ENCODE measurements at places on chromosomes 5 and 9.
A peak's percentile ranks its signal among the peaks of the same experiment; 100 is the strongest.

GRCh38 chr9:115649991-115650472 is 503.6 kb upstream of the PAPPA start:
- no peak for DNase-seq

- DNase-seq: no peak
Measured at GRCh38 chr5:126137891-126138280, 285.3 kb upstream of the GRAMD2B start.

- no peak for DNase-seq
Measured at GRCh38 chr5:58887721-58888409, 305.0 kb downstream of the RAB3C start.

DNA sequence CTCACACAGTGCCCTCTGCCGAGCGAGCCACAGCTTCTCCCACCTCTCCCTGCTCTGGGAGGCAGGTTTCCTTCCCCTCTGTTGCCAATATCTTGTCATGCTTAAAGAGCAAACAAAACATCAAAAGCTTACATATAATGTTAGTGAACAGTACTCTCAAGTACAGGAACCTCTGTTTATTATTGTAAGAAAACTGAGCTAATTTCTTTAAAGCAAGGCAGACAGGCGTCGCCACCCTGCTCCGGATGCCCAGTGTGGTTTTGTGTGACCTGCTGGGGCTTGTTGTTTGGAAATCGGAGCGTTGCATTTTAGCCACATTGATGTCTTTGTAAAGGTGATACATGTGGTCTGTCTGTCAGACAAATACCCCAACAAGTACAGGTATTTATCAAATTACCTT is 401.4 kb upstream of the IRX1 start:
- no peak for DNase-seq

GRCh38 chr5:122718611-122719010 is 56.3 kb upstream of the SNX2 start:
- DNase-seq: no peak

GRCh38 chr9:85483208-85483607 is 258.5 kb downstream of the AGTPBP1 start:
- DNase-seq: no peak

- DNase-seq: no peak
Measured at GRCh38 chr9:82593501-82593900, 469.4 kb downstream of the RASEF start.

GRCh38 chr5:140926443-140927227 is 536 bp downstream of the PCDHAC1 start:
- DNase-seq: no peak

GRCh38 chr5:134576386-134577021 is 51.0 kb downstream of the JADE2 start:
- DNase-seq: no peak

DNA sequence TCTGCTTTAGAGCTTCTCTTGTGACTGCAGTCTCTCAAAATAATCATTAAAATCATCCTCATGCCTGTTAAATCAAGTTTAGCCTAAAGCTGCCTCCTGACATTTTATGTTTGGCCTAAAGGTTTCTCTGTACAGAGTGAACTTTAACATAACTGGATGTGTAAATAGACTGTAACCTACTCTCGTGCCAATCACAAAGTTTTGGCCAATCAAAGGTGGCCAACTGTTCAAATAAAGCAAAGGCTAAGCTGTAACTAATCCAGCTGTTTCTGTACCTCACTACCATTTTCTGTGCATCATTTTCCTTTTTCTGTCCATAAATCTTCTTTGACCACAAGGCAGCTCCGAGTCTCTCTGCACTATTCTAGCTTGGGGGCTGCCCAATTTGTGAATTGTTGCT is 86.2 kb downstream of the GCNT1 start:
- no peak for DNase-seq

GRCh38 chr5:56588636-56589480 is 226.5 kb upstream of the MAP3K1 start:
- peak; percentile 41 for DNase-seq

GRCh38 chr5:14149672-14150274 is 6.6 kb downstream of the TRIO start:
- no peak for DNase-seq

DNA sequence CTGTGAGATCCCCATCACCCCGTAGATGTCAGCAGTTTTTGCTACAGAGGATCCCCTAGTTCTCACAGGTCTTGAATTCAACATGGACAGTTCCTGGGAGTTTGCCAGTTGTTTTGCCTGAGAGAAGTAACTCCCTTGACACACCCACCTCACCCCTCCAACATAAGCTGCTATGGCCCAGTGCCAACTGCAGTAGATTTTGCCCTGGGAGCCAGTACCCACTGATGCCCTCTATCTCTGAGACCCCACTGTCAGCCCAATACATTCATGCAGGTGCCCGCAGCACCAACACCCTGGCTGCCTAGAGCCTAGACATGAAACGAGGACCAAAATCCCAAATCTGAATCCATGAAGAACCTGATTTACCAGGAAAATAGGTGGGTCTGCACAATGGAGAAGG is 583.9 kb upstream of the CTNND2 start:
- DNase-seq: no peak

DNA sequence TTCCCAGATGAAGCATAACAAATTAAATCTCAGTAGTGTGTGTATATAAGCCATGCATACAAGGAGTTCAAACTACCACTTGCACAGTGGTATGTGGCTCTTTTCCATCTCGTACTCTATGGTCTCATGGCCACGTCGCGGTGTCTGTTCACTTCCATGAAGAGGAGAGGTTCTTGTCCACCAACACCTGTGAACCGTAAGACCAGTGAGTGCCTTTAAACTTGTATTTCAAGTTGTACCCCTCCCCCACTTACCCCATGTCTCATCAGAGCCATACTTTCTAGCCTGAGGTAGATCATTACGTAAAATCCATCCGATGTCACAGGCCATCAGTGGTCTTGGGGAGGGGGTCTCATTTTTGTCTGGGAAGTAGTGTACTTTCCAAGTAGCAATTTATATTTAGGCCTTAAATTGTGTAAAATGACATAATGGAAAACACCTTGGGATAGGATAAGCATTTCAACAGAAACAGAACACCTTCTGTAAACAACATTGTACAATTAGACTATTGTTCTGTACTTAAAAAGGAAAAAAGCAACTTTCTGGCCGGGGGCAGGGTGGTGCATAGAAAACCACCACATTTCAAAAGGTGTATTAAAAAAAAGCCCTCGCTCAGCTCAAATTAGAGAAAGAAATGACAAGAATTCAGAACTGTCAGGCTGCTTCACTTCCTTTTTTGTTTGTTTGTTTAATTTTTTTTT is 163.0 kb downstream of the SMARCA2 start:
- DNase-seq: no peak

GRCh38 chr5:10455277-10455670 is 13.6 kb downstream of the ROPN1L start:
- no peak for DNase-seq

GRCh38 chr9:69264526-69264925 is 60.5 kb upstream of the ENTREP1 start:
- DNase-seq: no peak

- no peak for DNase-seq
Measured at GRCh38 chr9:126611193-126611591, 2.5 kb upstream of the LMX1B start.

GRCh38 chr9:107273634-107274033 is 9.4 kb upstream of the RAD23B start:
- no peak for DNase-seq

DNA sequence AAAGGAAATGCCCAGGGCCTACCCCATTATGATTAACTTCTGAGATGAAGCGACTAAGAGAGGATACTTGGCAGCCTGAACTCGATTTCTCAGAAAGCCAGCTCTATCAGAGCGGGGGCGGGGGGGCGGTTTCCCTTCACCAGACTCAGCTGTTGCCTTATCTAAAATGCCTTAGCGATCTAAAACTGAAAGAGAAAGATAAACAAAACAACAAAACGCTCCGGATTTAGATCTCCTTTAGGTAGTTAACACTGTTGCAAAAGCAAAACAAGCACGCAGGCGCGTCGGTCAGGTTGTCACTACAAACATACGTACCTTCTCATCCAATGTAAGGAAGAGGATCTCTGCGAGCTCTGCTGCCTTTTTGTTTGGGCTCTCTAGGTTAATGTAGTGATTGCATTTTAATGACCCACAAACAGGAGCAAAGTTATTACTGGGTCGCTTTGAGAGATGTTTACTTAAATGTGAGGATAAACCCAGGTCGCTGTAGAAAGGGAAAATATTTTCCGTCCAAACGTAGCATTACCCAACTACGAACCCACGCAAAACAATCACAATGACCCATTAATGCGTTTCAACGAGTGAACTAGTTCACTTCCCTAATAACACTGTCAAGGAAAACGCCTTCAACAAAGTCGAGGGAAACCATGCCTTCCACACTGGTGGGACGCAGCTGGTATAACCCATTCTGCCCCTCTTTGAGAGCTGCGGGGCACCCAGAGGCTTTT is 982 bp downstream of the EPB41L4A start:
- DNase-seq: no peak

GRCh38 chr9:127123064-127123890 is 842 bp upstream of the ANGPTL2 start:
- no peak for DNase-seq

GRCh38 chr5:87503004-87503403 is 90.3 kb upstream of the CCNH start:
- no peak for DNase-seq

DNA sequence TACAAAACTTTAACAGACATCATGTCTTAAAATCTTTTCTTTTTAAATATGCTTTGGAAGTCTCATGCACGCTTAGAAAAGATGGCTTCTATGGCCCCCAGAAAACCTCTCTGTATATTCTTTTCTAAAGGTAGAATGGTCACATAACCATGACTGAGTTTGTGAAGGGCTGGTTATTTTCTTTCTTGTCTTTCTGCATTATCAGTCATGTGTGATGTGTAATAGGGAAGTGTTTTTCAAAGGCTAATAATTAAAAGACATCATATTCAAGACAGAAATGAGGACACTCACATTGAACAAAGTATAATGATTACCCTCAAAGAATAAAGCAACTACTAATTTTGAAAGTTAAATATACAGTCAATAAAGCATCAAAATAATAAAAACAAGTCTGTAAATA is 253.4 kb downstream of the TRPM3 start:
- no peak for DNase-seq

DNA sequence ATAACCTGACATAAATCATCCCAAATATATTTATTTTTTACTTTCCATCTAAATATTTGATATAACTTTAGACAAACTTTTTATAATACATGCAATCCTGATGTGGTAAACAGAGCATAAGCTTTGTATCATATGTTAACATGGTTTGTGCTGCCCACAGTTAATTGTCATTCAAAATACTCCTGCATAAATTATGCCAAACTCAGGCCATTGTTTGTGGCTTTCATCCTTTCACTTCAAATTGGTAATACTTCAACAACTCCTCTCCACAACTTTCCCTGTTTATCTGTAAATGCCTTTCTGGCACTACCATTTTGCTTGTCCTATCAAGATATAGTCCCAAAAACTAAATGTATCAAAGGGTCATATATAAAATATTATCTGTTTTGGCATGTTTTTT is 586.7 kb downstream of the HINT1 start:
- no peak for DNase-seq

DNA sequence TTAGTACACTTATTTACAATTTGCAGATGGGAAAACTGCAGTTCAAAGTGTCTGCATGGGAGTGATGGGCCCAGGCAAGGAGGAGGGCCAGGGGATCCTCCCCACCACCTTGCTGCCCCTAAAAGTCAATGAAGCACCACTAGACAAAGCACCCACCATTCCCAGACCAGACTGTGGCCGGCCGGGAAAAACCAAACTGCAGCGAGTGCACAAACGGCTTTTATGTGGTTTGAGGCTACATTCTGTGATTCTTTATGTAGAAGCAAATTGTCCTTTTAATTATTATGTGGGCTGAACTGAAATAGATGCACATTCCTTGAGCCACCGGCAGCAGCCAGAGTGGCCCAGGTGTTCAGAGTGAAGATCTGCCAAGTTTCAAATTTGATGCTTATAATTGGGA is 585.3 kb upstream of the KLF4 start:
- DNase-seq: no peak

- DNase-seq: no peak
Measured at GRCh38 chr5:83277154-83277553, 194.4 kb upstream of the VCAN start.

DNA sequence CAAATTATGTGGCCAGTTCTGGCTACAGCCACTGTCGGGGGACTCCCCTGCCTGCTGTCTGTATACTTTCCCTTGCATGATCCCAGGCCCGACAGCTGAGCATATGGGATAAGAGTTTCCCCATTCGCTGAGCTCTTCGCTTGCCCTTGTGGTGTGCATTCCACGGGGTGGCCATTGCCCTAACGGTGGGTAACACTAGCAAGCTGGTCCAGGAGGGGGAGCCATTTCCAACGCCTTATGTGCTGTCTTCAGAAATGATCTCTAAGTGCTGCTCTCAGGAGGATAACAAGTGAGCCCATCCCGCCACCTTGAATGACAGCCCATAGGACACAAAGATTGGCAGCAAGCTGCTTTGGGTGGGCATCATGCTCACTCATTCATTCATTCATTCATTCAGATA is 190.9 kb downstream of the FSTL4 start:
- DNase-seq: no peak

Data from stimulated activated naive CD4-positive, alpha-beta T cell (primary cell).